Spinal cord (tissue), 10 donors: ENCODE measurements at places on chromosomes 5 and 9. TPM values are rescaled to one million over a fixed set of nuclear protein-coding genes. Genes with fewer than 3 reads are reported as not detected.

DNA sequence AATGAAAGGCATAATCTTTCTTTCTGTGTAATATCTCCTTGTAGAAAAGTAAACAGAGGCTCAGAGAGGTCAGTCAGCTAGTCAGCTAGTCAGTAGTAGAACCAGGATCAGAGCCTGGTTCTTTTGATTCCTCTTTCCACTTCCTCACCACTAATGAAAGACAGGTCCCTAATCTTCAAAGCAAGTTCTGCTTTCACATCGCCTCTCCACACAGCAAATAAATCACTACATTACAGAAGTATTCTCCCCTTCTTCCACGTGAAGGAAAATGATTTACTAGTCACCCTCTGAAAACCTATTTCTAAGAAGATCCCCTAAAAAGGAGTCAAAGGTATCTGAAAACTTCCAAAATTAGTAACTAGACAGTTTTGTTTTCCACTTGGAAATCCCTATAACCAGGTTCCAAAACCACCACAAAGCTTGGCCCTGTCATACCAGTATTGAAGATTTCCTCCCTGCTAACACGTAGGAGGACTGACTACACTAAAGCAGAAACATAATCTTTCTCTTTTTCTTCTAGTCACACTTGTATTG lies 140.5 kb upstream of the TARS1 start:
- no peaks in the 10 kb centered on the region for H3K4me1 ChIP-seq
- H3K27ac ChIP-seq = no peak overlapping the region
- H3K4me3 ChIP-seq = no peak overlapping the region
- no peaks in the 10 kb centered on the region for H3K36me3 ChIP-seq
- no peaks in the 10 kb centered on the region for H3K27me3 ChIP-seq

DNA sequence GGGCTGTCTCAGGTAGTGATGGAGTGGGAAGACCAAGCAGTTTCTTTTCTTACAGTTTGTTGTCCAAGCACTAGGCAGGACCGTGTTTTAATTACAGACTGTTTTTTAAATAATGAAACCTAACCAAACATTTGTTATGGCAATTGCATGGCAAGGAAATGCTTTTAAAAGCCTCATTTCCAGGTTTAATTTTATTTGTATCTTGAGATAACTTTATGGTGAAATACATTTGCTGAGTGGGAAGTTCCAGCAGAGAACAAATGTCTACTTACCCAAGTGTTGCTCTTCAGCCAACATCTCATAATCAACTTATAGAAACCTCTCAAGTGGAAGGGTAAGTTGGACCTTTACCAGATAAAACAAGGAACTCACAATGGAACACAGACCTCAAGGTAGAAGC lies 11.8 kb upstream of the LHFPL2 start:
- no peak overlapping the region for H3K4me3 ChIP-seq
- no peaks in the 10 kb centered on the region for H3K27me3 ChIP-seq
- H3K4me1 ChIP-seq = no peaks in the 10 kb centered on the region
- no peaks in the 10 kb centered on the region for H3K36me3 ChIP-seq
- DNase-seq = no peak

DNA sequence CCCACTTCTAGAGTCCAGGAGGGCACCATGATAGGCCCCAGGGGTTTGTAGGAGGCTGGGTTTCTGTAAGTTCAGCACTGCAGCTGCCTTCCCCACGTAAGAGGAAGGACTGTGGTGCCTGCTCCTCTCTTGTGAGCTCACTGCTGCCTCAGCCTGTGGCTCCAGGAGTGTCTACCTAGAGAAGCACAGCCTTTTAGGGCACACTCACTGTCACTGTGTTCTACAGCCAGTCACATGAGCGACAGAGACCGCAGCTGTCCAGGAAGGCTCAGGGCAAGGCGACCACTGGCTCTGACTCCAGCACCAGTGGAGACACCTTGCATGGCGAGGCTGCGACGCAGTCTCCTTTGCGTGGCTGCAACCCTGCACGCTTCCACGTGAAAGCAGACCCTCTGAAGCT lies 72.8 kb downstream of the OTULIN start:
- no peak overlapping the region for H3K4me3 ChIP-seq
- no peak for DNase-seq
- peaks cover 20% of the 10 kb centered on the region for H3K36me3 ChIP-seq

GRCh38 chr9:16575142-16575985 lies 295.1 kb downstream of the BNC2 start:
- no peaks in the 10 kb centered on the region for H3K27me3 ChIP-seq
- no peaks in the 10 kb centered on the region for H3K4me1 ChIP-seq
- H3K27ac ChIP-seq = no peak overlapping the region

DNA sequence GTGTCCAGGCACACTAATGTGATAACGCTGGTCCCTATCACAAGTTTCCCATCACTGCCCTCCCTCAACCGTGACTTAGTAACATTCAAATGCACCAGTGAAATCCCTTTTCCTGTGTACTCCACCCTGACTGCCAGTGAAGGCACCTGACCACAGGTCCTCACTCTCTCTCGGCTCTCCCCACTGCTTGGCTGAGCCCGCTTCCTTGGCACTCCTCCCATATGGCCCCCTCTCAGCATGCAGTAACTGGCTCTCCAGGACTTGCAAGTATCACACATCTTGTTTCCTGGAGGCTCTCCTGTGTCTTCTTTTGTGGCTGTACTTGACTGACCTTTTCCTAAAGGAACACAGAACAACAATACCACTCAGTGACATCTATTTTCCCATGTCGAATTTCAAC lies 292.0 kb upstream of the ZNF608 start:
- no peak overlapping the region for H3K27ac ChIP-seq
- no peak overlapping the region for H3K4me3 ChIP-seq
- DNase-seq = no peak

GRCh38 chr5:171067540-171068130 lies 205.8 kb downstream of the RANBP17 start:
- H3K4me1 ChIP-seq = no peaks in the 10 kb centered on the region
- DNase-seq = no peak
- no peak overlapping the region for H3K4me3 ChIP-seq
- no peaks in the 10 kb centered on the region for H3K27me3 ChIP-seq
- H3K36me3 ChIP-seq = no peaks in the 10 kb centered on the region
- H3K27ac ChIP-seq = no peak overlapping the region

GRCh38 chr9:115794921-115795475 lies 358.6 kb upstream of the PAPPA start:
- H3K36me3 ChIP-seq = no peaks in the 10 kb centered on the region
- H3K4me3 ChIP-seq = no peak overlapping the region
- no peak for DNase-seq
- H3K27ac ChIP-seq = no peak overlapping the region
- H3K4me1 ChIP-seq = no peaks in the 10 kb centered on the region

- H3K27ac ChIP-seq = peak overlapping the region; percentile 30
- H3K36me3 ChIP-seq = no peaks in the 10 kb centered on the region
- no peaks in the 10 kb centered on the region for H3K27me3 ChIP-seq
- peaks cover 44% of the 10 kb centered on the region for H3K4me1 ChIP-seq
- H3K4me3 ChIP-seq = no peak overlapping the region
- peak; percentile 60 for DNase-seq
Measured at GRCh38 chr5:14184082-14184481, 40.9 kb downstream of the TRIO start.

DNA sequence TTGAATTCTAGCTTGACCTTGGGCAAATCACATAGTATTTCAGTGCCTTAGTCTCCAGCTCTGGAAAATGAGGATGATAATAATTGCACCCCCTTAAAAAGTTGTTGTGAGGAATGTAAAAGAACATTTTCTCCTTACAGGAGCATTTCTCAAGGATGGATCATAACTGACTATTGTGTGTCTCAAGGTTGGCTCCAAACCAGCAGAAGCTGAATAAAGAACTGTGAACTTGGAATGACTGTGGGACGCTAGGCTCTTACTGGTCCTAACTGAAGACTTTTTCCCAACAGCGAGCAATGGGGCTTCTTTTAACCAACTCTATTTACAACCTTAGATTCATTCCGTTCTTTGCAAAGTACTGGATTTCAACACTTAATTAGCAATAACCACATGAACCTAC lies 26.2 kb upstream of the GLRX start:
- DNase-seq = no peak
- H3K27me3 ChIP-seq = no peaks in the 10 kb centered on the region
- no peaks in the 10 kb centered on the region for H3K36me3 ChIP-seq
- no peak overlapping the region for H3K27ac ChIP-seq
- no peak overlapping the region for H3K4me3 ChIP-seq

DNA sequence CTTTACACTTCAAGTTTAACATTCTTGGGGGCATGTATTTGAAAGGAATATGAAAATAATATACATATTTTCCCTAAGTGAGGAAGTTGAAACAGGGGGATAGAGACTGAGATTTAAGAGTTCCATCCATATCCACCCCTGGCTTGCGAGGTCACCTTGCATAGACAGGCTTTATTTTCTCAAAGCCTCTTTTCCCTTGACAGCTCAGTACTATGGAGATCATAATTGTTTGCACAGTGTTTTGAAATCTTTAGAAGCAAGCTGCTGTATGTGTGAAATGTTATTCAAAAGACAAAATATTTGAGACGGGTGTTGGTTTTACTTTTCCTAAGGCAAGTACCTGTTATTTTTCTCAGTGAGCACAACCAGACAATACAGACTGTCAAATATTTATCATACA lies 163.1 kb downstream of the LRRC70 start:
- H3K36me3 ChIP-seq = no peaks in the 10 kb centered on the region
- no peaks in the 10 kb centered on the region for H3K27me3 ChIP-seq
- no peaks in the 10 kb centered on the region for H3K4me1 ChIP-seq
- no peak overlapping the region for H3K27ac ChIP-seq
- no peak for DNase-seq
- H3K4me3 ChIP-seq = no peak overlapping the region

- H3K36me3 ChIP-seq = peaks cover 20% of the 10 kb centered on the region
- DNase-seq = peak; percentile 92
- peak overlapping the region; percentile 88 for H3K27ac ChIP-seq
- H3K4me1 ChIP-seq = peaks cover 83% of the 10 kb centered on the region
- no peaks in the 10 kb centered on the region for H3K27me3 ChIP-seq
Measured at GRCh38 chr5:172417983-172418630, 36.2 kb downstream of the SH3PXD2B start.

DNA sequence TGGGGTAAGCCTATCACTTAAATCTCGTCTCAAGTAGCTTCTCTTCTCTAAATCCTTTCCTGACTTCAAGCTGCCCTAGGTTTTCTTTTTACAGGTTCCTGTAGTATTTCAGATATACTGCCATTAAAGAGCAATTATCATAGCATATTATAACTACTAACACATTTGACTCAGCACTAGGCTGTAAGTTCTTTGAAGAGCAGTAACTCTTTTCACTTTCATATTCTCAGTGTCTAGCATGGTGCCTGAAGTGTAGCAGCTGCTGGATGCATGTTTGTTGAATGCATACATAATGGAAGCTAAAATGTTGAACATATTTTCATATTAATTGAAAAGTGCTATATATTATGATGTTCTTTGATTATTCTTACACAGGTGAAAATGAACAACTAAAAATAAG lies 22.5 kb downstream of the CCDC152 start:
- H3K4me1 ChIP-seq = no peaks in the 10 kb centered on the region
- DNase-seq = no peak
- H3K27me3 ChIP-seq = no peaks in the 10 kb centered on the region
- no peak overlapping the region for H3K27ac ChIP-seq

GRCh38 chr9:126149661-126150060 lies 177.0 kb upstream of the MVB12B start:
- H3K27me3 ChIP-seq = peaks cover 5% of the 10 kb centered on the region
- H3K27ac ChIP-seq = no peak overlapping the region
- peaks cover 22% of the 10 kb centered on the region for H3K4me1 ChIP-seq
- no peaks in the 10 kb centered on the region for H3K36me3 ChIP-seq

DNA sequence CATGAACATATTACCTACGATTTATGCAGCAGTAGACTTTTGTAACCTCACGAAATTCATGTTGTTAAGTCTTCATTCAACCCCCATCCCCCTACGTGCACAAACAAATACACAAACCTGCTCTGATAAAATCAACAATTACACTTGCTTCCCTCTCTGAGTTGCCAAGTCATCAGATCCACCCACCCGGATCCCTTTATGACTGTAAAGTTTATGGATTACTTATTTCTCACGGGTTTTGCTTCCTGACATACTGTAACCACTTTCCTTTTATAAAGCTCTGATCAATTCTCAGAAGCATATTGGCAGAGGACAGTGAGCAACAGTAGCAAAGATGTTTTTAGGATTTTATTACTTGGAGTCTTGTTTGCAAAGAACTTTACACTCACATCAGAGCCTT lies 70.5 kb downstream of the MLLT3 start:
- DNase-seq = no peak
- no peak overlapping the region for H3K27ac ChIP-seq
- no peaks in the 10 kb centered on the region for H3K36me3 ChIP-seq
- no peak overlapping the region for H3K4me3 ChIP-seq
- H3K27me3 ChIP-seq = no peaks in the 10 kb centered on the region

- H3K27ac ChIP-seq = no peak overlapping the region
- H3K4me3 ChIP-seq = no peak overlapping the region
- H3K27me3 ChIP-seq = no peaks in the 10 kb centered on the region
- H3K4me1 ChIP-seq = peaks cover 9% of the 10 kb centered on the region
- peaks cover 4% of the 10 kb centered on the region for H3K36me3 ChIP-seq
Measured at GRCh38 chr5:179176166-179176565, 116.0 kb downstream of the ZNF354C start.

GRCh38 chr5:8840237-8840636 lies 705.6 kb downstream of the SEMA5A start:
- no peak for DNase-seq
- no peak overlapping the region for H3K27ac ChIP-seq
- no peaks in the 10 kb centered on the region for H3K27me3 ChIP-seq
- H3K36me3 ChIP-seq = no peaks in the 10 kb centered on the region
- no peak overlapping the region for H3K4me3 ChIP-seq
- H3K4me1 ChIP-seq = peaks cover 12% of the 10 kb centered on the region

DNA sequence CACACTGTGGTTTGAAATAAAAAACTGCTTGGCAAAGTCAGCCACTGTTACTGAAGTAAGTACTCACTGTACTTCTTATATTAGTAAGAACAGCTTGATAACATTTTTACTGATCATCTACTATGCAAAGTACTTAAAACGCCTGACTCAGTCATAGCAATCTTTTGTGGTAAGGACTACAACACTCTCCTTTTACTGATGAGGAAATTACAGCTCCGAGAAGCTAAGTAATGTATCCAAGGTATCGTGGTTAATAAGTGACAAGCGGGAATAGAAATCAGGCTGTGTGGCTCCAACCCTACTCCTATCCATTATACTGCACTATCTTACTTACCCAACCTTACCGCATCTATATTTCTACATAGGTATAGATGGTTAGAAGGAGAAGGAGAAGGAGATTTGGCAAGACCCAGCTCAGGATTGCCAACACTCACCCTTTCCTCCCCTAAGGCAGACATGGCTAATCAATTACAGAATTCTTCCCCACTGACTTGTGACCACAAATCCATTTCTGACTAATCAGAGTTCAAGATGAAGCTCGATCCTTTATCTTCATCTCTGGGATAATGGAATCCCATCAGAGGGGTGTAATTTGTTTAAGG lies 281.4 kb downstream of the SPOCK1 start:
- H3K27me3 ChIP-seq = no peaks in the 10 kb centered on the region
- no peaks in the 10 kb centered on the region for H3K36me3 ChIP-seq
- peaks cover 6% of the 10 kb centered on the region for H3K4me1 ChIP-seq
- no peak for DNase-seq

- peak; percentile 16 for DNase-seq
- H3K4me1 ChIP-seq = peaks cover 19% of the 10 kb centered on the region
- no peak overlapping the region for H3K27ac ChIP-seq
Measured at GRCh38 chr9:134968011-134968822, 50.5 kb upstream of the FCN1 start.

Gene ZCCHC7
- polyA plus RNA-seq = 14.3 TPM

Gene TAF11L5
- not detected for polyA plus RNA-seq

Gene PTPRD
- 190 TPM for polyA plus RNA-seq

Gene PCDHA3
- polyA plus RNA-seq = 9.5 TPM

Gene SPARC
- polyA plus RNA-seq = 2,283 TPM

Gene CCDC183
- polyA plus RNA-seq = 3.4 TPM

Gene PARP8
- 31.2 TPM for polyA plus RNA-seq
